Fibroblast of skin of abdomen (primary cell): ENCODE measurements at places on chromosomes 16 and 17.

DNA sequence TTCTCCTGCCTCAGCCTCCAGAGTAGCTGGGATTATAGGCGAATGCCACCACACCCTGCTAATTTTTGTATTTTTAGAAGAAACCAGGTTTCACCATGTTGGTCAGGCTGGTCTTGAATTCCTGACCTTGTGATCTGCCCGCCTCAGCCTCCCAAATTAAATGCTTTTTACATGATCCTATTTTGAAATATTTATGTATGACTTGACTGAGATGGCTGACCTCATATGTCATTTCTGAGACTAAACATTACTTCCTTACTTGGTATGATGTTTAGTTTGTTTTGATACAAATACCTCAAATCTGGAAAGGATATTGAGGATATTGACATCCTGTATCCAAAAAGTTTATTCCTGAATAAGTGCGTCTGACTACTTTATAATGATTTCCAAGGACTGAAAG is 11.9 kb downstream of the CALCOCO2 start:
- DNase-seq = no peak

DNA sequence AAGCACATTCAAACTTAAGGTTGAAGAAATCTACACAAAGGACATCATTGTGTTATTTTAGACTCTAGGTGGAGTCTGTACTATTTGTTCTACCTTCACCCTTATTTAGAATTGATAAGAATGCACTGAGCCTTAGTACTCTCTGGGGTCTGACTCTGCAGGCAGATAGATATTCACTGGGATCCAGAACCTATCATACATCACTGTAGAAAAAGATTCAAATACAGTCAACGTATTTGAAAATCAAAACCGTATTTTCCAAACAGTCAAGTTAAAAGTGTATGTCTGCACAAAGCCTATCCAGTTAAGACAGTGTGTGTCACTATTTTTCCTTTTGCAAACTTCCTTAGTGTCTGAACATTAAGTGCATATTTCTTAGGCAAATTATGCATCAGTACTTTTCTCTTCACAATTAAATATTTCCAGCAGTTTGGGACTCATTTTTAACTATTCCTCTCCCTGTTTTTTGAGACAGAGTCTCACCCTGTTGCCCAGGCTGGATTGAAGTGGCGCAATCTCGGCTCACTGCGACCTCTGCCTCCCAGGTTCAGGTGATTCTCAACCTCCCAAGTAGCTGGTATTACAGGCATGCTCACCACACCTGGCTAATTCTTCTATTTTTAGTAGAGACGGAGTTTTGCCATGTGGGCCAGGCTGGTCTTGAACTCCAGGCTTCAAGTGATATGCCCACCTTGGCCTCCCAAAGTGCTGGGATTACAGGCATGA is 22.3 kb downstream of the MOSMO start:
- no peak for DNase-seq

- no peak for DNase-seq
Observed at GRCh38 chr17:29071303-29071702, 28.4 kb downstream of the PIPOX start.

- DNase-seq = no peak
Observed at GRCh38 chr17:38894276-38894675, 24.4 kb downstream of the LASP1 start.

DNA sequence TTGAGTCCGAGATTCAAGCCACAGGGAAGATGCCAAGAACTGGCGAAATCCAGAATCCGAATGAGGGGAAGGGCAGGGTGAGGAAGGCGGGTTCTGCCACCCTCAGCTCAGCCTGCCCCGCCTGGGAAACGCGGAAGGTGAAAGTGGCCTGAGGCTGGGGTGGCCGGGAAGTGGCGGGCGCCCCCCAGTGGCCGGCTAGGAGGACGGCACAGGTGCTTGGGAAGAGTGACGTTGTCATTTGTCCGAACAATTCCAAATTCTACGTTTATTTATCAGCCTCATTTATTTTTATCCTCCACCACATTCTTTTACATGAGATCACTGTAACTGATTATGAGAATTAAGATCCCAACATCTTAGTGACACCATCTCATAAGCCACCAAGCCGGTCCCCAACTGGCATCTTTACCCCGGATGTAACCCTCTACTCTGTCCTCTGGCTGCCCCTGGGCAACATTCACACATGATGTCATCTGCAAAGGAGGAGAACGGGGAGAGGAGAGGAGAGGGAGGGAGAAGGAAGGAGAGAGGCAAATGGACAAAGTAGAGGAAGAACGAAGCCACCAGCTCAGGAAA is 21.3 kb downstream of the SRCIN1 start:
- DNase-seq = peak; percentile 30

DNA sequence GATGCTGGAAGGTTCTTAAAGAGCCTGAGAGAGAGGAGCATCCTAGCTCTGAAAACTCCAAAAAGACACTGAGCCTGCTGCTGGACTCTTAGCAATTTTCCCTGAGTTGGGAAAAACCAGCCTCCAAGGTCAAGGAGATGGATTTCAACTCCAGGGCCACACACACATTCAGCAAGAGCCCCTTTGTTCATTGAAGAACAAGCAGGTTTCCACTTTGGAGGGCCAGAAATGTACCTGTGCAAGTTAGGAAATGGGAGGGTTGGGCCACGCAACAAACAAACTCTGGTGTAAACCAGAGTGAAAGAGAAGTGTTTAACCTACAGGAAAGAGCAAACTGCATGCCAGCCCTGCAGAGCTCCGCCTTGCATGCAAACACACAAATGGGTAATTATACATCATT is 264.8 kb upstream of the RPL38 start:
- no peak for DNase-seq

- DNase-seq = no peak
Observed at GRCh38 chr17:47902039-47902744, 6.2 kb downstream of the SP2 start.

DNA sequence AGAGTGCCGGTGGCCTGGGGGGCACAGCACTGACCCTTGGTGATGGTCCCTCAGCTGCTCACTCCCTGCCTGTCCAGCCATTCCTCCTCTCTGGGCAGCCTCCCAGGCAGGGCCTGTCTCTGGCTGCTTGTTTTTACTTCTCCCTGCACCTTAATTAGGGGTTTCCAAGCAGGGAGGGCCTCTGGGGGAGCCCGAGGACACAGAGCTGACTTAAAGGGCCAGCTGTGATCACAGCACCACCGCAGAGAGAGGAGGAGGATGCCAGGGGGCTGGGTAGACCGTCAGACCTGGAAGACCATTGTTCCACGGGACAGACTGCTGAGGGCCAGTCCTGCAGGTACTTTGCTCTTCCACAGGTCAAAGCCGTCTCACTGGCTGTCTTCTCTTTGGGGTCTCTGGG is 1.2 kb upstream of the DPH1 start:
- DNase-seq = no peak

DNA sequence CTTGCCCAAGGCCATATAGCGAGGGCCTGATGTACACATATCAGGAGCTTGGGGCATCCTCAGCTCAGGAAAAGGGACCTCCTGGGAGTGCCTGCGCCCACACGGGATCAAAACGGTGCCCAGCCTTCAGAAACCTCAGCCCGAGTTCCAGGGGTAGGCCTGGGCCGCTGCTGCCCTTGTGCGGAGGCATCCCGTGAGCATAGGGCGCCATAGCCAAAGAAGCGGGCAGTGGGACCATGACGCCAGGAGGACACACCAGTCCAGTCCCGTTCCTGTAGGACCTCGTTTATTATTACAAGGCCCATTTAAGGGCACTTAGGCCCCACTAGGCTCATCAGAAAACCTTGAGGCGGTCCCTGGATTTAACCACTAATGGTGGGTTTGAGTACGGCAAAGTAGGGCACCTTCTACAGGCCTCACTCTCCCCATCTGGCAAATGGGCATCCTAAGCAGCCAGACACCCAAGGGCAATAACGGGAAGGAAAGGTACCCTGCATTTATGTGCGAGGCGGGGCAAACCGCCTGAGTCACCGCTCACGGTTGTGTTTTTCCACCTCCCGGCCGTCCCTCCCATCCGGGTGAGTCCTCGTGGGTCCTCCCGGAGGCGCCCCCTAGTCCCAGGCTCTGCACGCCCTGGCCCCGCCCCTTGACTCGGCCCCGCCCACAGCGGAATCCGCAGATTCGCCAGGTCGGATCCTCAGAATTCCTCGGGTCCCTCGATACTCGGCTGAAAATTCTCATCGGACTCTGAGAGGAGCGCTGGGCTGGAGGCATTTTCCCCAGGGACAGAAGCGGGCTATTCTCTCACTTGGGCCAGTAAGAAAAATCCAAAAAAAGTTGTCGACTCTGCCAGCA is 726 bp upstream of the SETD1A start:
- DNase-seq = peak; percentile 89

DNA sequence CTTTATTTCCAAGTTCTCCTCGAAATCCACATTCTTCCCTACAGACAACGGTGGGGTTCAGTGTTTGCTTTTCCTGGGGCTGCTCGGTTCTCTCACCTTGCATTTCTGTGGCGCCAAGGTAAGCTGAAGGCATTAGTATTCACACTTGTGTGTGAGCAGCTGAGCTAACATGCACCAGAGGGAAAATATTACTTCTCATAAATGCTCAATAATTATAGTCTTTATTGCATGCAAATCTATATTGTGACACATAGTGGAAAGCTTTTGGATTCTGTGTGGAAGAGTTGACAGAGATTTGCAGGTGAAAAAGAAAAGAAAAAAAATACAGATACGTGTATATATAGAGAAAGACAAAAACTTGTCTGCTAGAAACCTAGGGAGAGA is 411.8 kb downstream of the MAF start:
- no peak for DNase-seq

DNA sequence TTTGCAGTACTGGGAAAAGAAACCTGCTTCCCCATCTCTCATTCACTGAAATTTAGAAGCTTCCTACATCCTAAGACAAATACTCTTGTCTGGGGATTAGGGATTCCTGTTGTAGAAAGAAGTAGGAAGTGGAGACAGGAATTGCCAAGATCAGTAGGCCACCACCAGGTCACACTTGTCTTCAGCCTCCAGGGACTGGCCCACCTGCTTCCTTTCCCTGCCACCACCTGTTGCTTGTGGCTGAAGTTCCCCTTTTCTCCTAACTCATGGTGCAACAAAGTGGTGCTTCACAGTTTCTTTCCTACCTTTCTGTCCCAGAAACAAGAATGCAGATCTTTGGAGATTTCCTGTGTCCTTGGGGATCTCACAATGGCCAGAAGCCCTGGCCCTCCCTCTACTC is 82.4 kb downstream of the WNT3 start:
- no peak for DNase-seq

GRCh38 chr16:424623-425081 is 797 bp upstream of the RAB11FIP3 start:
- peak; percentile 14 for DNase-seq

DNA sequence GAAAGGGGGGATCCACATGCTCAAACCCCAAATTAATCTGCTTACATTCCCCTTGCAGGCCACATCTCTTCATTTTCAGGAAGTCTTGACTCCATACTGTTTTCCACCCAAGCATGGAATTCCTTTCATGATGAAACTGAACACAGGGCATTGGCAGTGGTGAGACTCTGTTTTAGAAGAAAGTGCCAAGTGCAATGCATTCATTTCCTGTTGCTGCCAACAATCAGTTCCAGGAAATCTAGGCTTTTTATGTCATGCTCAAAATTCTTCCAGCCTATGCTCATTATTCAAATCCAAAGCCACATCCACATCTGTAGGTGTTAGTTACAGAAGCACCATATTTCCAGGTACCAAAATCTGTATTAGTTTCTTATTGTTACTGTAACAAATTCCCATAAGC is 4.1 kb downstream of the CCL2 start:
- DNase-seq = peak; percentile 49

GRCh38 chr17:28878981-28879380 is 18.6 kb downstream of the FLOT2 start:
- peak; percentile 30 for DNase-seq
